ENCODE measurements at places on chromosomes 6 and 20. TPM values are rescaled to one million over a fixed set of nuclear protein-coding genes. Genes with fewer than 3 reads are reported as not detected.
A peak's percentile ranks its signal among the peaks of the same experiment; 100 is the strongest.

Gene WFDC12
- total RNA-seq: not detected

DNA sequence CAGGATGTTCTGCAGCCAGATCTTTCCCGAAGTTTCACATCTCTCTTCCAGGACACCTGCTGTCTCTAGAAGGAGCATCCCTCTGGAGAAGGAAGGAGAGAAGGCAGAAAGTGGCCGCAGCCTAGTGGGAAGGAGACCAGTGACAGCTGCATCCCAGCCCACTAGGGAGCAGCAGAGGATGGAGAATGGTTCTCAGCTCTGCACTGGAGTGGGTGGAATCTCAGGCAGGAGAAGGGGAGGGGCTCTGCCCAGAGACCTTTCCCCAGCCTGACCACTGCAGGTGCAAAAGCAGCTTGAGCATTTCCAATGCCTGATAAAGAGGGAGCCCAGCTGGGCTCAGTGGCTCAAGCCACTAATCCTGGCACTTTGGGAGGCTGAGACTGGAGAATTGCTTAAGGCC lies 32.3 kb downstream of the NCR2 start:
- peak; percentile 77 for DNase-seq

- peak; percentile 60 for DNase-seq
Observed at GRCh38 chr6:112227411-112227810, 27.0 kb downstream of the LAMA4 start.

DNA sequence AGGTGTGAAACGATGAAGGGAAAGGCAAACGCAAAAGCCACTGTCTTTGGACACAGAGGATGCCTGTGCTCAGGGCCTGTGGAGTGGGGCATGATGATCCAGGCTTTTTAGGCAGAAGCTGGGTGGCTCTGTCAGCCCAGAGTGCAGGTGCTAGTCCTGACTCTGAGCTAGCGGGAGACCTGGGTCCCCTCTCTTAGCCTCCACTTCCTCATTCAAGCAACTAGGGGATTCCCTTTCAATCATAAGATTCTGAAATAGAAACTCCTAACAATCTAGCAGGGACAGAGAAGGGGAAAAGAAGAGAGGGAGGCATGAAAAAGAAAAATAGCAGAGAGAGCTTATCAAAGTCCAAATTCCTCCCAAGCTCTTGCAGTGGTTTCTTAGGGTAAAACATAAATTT lies 7.6 kb upstream of the HIVEP2 start:
- no peak for DNase-seq

Data from PC-3 (cell line).